ENCODE measurements at places on chromosomes 11 and 22.
A peak's percentile ranks its signal among the peaks of the same experiment; 100 is the strongest.

- H3K36me3 ChIP-seq = no peaks in the 10 kb centered on the region
- H3K4me3 ChIP-seq = no peak overlapping the region
- DNase-seq = no peak
- H3K27me3 ChIP-seq = no peaks in the 10 kb centered on the region
- no peaks in the 10 kb centered on the region for H3K4me1 ChIP-seq
- no peak overlapping the region for H3K27ac ChIP-seq
Measured at GRCh38 chr22:49514641-49515040, 313.0 kb downstream of the BRD1 start.

- H3K27me3 ChIP-seq = no peaks in the 10 kb centered on the region
- H3K27ac ChIP-seq = peak overlapping the region; percentile 98
- DNase-seq = no peak
- H3K4me3 ChIP-seq = peak overlapping the region; percentile 75
- H3K4me1 ChIP-seq = peaks cover 48% of the 10 kb centered on the region
Measured at GRCh38 chr22:37198258-37199102, 10.4 kb upstream of the C1QTNF6 start.

GRCh38 chr11:74142624-74143023, 28.2 kb downstream of the C2CD3 start:
- DNase-seq = no peak
- no peak overlapping the region for H3K4me3 ChIP-seq
- peaks cover 19% of the 10 kb centered on the region for H3K4me1 ChIP-seq
- H3K27me3 ChIP-seq = no peaks in the 10 kb centered on the region

- DNase-seq = no peak
- H3K27ac ChIP-seq = no peak overlapping the region
- no peaks in the 10 kb centered on the region for H3K27me3 ChIP-seq
- H3K4me1 ChIP-seq = no peaks in the 10 kb centered on the region
Measured at GRCh38 chr11:72842653-72843330, 28.6 kb downstream of the ATG16L2 start.

- H3K4me1 ChIP-seq = peaks cover 49% of the 10 kb centered on the region
- H3K4me3 ChIP-seq = peak overlapping the region; percentile 66
- DNase-seq = no peak
Measured at GRCh38 chr11:118435290-118435892, 901 bp upstream of the KMT2A start.

DNA sequence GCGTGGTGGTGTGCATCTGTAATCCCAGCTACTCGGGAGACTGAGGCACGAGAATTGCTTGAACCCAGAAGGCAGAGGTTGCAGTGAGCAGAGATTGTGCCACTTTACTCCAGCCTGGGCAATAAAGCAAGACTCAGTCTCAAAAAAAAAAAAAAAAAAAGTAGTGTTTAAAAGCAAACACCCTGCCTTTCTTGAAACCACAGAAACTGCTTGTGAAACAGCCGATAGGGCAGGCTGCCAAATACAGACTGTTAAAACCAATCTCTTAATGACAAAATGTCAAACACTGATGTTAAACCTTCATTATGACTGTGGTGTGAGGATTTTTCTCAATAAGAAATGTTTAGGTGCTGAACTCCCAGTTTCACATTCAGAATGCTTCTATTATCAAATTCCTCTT, 27.3 kb downstream of the MARK2 start:
- H3K27ac ChIP-seq = no peak overlapping the region
- no peak for DNase-seq
- no peaks in the 10 kb centered on the region for H3K27me3 ChIP-seq
- no peak overlapping the region for H3K4me3 ChIP-seq
- H3K36me3 ChIP-seq = peaks cover 12% of the 10 kb centered on the region

DNA sequence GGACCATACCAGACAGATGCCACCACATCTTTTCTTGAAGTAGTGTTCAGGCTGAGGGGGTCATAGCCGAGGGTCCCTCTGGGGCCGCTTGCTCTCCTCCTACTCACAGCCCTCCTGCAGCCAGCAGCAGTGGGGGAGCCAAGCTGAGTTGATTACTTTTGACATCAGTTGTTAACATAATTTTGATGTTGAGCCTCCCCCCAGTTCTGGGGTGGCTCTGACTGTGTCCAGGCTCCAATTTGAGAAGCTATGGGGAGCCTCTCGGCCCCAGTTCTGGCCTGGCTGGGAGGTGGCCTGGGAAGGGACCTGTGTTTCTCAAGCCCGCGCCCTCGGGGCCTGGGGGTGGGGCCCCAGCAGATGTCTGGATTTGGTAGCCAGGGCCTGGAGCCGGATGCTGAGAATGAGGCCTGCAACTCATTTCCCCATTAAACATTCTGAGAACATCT, 47.9 kb downstream of the KCNQ1OT1 start:
- H3K27ac ChIP-seq = no peak overlapping the region
- H3K4me3 ChIP-seq = no peak overlapping the region
- DNase-seq = peak; percentile 55
- H3K27me3 ChIP-seq = no peaks in the 10 kb centered on the region
- no peaks in the 10 kb centered on the region for H3K36me3 ChIP-seq

GRCh38 chr11:10294290-10294953, 403 bp upstream of the SBF2 start:
- H3K36me3 ChIP-seq = no peaks in the 10 kb centered on the region
- peaks cover 32% of the 10 kb centered on the region for H3K4me1 ChIP-seq

- H3K4me3 ChIP-seq = no peak overlapping the region
- no peak for DNase-seq
- no peaks in the 10 kb centered on the region for H3K27me3 ChIP-seq
- H3K36me3 ChIP-seq = no peaks in the 10 kb centered on the region
- H3K27ac ChIP-seq = peak overlapping the region; percentile 20
- H3K4me1 ChIP-seq = peaks cover 65% of the 10 kb centered on the region
Measured at GRCh38 chr11:106086850-106087249, 9.4 kb downstream of the AASDHPPT start.

- no peak overlapping the region for H3K4me3 ChIP-seq
- DNase-seq = no peak
- no peaks in the 10 kb centered on the region for H3K27me3 ChIP-seq
- no peaks in the 10 kb centered on the region for H3K36me3 ChIP-seq
- no peak overlapping the region for H3K27ac ChIP-seq
Measured at GRCh38 chr11:34643846-34644245, 23.0 kb downstream of the EHF start.

- H3K4me3 ChIP-seq = no peak overlapping the region
- no peaks in the 10 kb centered on the region for H3K4me1 ChIP-seq
- no peaks in the 10 kb centered on the region for H3K27me3 ChIP-seq
- H3K27ac ChIP-seq = no peak overlapping the region
Measured at GRCh38 chr11:128924104-128924503, 18.6 kb downstream of the TP53AIP1 start.

DNA sequence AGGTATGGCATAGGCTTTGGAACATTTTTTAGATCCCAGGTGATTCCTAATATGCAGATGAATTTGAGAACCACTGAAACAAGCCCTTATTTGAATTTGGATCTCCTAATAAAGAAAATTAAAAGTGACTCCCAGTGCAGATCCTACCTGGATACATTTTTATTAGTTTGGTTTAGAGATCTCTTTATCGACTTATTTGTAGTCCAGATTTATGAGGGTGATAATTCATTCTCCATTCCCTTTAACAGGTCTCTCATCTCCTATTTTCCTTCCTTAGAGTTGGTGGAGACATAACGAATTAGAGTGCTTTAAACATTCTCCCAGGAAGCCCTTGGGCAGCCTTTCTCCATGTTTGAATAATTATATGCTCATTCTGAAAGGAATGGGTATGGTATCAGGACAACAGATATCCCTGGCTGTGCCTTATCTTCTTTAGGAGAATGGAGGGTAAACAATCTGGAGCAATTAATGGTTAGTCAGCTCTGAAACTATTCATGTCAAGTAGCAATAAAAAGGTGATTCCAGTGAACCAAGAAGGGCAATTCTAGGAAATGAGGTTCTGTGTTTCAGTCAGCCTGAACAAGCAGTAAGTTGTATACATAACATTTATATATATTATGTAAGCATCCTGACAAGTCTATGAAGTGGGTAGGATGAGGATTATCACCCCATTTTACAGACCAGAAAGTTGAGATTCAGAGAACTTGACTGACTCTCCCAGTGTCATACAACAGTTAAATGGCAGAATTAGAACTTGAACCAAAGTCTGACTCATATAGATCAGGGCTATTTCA, 53.9 kb upstream of the RCE1 start:
- no peaks in the 10 kb centered on the region for H3K27me3 ChIP-seq
- no peaks in the 10 kb centered on the region for H3K4me1 ChIP-seq
- no peak overlapping the region for H3K4me3 ChIP-seq
- no peak for DNase-seq
- no peaks in the 10 kb centered on the region for H3K36me3 ChIP-seq

DNA sequence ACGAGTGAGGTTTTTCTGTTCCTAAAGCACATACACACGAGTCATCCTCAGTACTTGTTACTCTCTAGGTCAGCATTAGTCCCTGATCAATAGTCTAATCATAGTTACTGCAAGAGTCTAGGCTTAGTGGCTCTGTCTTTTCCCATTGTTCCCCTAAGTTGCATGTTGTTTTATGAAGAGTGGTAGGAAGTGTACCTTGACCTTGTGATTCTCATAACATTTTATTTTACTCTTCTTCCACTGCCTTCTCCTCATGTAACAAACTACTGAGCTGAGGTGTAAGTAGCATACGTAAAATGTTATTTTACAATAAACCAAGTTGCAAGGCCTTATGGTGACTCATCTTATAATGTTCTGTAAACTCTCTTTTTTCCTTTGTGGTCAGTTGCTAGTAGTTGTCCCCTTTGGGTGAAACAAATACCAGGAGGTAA, 15.0 kb downstream of the METTL15 start:
- H3K27me3 ChIP-seq = no peaks in the 10 kb centered on the region
- H3K4me3 ChIP-seq = no peak overlapping the region
- H3K36me3 ChIP-seq = peaks cover 8% of the 10 kb centered on the region
- no peaks in the 10 kb centered on the region for H3K4me1 ChIP-seq
- no peak for DNase-seq

- H3K36me3 ChIP-seq = no peaks in the 10 kb centered on the region
- H3K4me1 ChIP-seq = no peaks in the 10 kb centered on the region
- H3K27me3 ChIP-seq = no peaks in the 10 kb centered on the region
Measured at GRCh38 chr11:26958005-26958701, 35.8 kb upstream of the FIBIN start.

DNA sequence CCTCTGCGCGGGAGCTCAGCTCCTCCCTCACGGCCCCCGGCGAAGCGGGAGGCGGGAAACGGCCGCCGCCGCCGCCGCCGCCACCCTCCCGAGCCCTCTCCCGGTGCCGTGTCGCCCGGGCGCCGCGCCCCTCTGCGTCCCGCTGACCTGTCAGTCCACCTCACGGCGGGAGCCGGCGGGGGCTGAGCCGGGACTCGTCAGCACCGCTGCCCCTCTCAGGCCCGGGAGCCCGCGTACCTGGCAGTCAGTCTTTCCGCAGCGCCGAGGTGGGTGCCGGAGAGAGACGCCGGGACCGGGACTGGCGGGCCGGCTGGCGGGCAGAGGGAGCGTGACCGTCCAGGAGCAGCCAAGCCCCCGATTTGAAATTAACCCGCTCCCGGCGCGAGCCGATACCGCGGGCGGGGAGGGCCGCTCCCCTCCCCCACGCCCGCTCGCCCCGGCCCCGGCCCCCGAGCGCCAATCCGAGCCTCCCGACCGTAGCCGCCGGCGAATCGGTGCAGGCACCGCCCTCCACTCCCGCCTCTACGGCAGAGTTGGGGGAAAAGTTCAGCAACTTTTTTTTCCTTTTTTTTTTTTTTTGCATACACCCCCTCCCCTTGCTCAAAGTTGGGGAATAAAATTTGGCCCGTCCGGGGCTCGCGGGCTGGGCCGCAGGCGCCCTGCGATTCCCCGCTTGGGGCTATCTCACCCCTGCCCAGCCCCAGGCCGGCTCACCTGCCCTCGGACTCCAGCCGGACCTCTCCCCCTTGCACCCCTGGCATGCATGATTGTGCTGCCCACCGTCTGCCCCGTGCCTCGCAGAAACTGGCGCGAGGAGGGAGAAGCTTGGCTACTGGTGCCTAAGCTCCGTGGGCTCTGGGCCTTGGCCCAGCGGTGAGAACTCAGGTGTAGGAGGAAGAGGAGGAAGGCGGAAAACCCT, 774 bp upstream of the E2F8 start:
- peaks cover 13% of the 10 kb centered on the region for H3K27me3 ChIP-seq
- H3K4me1 ChIP-seq = peaks cover 33% of the 10 kb centered on the region

GRCh38 chr11:123829745-123830144, 23.6 kb upstream of the OR6M1 start:
- no peak overlapping the region for H3K27ac ChIP-seq
- DNase-seq = no peak
- no peaks in the 10 kb centered on the region for H3K27me3 ChIP-seq
- H3K4me3 ChIP-seq = no peak overlapping the region

- H3K4me1 ChIP-seq = peaks cover 13% of the 10 kb centered on the region
- no peak overlapping the region for H3K27ac ChIP-seq
- H3K27me3 ChIP-seq = no peaks in the 10 kb centered on the region
- no peak for DNase-seq
- no peak overlapping the region for H3K4me3 ChIP-seq
- peaks cover 46% of the 10 kb centered on the region for H3K36me3 ChIP-seq
Measured at GRCh38 chr11:8099291-8099899, 18.4 kb downstream of the TUB start.

- H3K36me3 ChIP-seq = no peaks in the 10 kb centered on the region
- no peak overlapping the region for H3K27ac ChIP-seq
- peaks cover 14% of the 10 kb centered on the region for H3K4me1 ChIP-seq
- H3K4me3 ChIP-seq = no peak overlapping the region
- DNase-seq = no peak
Measured at GRCh38 chr22:41280065-41280464, 5.9 kb downstream of the RANGAP1 start.

- H3K4me3 ChIP-seq = peak overlapping the region; percentile 28
- peak overlapping the region; percentile 76 for H3K27ac ChIP-seq
- no peaks in the 10 kb centered on the region for H3K27me3 ChIP-seq
- H3K4me1 ChIP-seq = peaks cover 51% of the 10 kb centered on the region
- no peak for DNase-seq
- no peaks in the 10 kb centered on the region for H3K36me3 ChIP-seq
Measured at GRCh38 chr22:40533712-40534378, 102.7 kb downstream of the MRTFA start.

DNA sequence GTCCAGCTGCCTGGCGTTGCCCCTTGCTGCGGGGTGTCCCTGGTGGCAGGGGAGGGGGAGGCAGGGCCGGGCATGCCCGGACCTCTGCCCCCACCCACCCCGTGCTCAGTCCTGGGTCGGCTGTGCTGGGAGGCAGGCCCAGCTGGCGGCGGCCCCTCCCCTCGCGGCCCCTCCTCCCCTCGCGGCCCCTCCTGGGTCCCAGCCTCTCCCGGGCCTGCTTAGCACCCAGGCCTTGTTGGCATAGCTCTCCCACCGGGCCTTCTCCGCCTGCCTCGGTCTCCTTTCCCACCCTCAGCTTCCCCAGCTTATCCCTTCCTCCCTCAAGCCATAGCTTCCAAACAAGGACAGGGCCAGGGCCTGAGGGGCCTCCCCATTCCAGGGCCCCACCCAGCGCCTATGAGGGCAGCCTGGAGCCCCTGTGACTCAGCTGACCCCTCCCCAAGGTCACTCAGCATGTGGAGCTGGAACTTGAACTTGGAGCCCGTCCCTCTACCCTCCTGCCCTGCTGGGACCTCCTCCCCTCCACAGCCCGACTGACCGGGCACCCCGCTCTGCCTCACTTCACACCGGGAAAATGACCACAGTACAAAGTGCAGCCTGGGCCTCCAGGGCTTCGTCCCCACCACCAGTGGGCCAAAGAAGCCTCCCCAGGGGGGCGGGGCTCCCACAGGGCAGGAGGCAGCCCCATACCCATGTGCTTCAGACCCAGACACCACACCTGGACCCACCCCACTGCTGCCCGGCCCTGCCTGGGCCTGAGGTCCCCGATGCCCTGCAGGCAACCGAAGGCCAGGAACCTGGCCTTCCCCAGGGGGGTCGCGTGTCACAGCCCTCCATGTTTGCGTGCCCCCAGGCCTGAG, 1.2 kb downstream of the EPS8L2 start:
- no peak for DNase-seq
- H3K27me3 ChIP-seq = no peaks in the 10 kb centered on the region
- H3K36me3 ChIP-seq = no peaks in the 10 kb centered on the region
- H3K27ac ChIP-seq = peak overlapping the region; percentile 92
- H3K4me3 ChIP-seq = peak overlapping the region; percentile 74
- H3K4me1 ChIP-seq = peaks cover 54% of the 10 kb centered on the region
